ENCODE measurements at places on chromosomes 16 and 17.
A peak's percentile ranks its signal among the peaks of the same experiment; 100 is the strongest.

- DNase-seq = no peak
Measured at GRCh38 chr16:87140211-87141200, 176.7 kb downstream of the C16orf95 start.

DNA sequence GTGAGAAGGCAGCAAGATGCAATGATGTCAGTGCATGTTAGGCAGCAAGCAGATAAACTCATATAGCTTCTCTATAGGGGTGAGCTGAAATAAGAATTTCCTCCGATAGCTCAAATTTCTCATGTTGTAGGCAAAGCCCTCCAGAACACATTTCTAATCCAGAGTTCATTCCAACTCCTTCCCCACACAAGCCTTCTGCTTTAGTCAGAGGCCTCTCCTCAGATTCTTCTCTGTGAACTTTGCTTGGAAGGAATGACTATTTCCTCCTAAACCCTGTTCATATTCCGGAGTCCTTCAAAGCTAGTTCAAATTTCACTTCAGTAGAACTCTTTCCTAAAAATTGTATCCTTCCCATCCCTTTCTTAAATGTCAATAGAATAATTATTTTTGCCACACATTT lies 144.8 kb downstream of the KCNJ2 start:
- DNase-seq = no peak

DNA sequence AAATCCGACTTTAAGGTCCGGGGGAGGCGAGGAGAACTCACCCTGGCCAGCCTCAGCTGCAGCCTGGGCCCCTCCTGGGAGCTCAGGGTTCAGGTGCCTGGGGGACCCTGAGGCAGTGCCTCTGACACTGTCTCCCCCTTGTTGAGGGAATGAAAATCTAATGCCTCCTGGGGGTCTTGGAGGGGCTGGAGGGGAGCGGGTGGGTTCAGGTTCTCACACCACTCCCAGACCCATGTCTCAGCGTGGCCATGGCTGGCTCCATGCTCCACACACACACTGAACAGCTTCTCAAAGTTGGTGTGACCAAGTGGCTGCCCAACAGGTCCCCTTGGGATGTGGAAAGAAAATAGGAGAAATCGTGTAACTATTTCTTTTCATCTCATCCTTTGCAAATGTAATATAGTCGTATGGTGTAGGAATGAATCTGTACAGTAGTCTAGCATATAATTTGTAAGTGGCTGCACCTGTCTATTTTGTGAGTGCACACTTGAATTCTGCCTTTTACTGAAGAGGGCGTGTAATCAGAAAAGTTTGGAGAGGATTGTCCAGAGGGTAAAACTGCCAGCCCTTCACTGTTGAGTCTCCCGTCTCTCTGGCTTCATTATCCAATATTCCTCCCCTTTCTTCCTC lies 788 bp upstream of the PRCD start:
- no peak for DNase-seq

GRCh38 chr16:51155820-51156806 lies 5.0 kb upstream of the SALL1 start:
- DNase-seq = no peak

DNA sequence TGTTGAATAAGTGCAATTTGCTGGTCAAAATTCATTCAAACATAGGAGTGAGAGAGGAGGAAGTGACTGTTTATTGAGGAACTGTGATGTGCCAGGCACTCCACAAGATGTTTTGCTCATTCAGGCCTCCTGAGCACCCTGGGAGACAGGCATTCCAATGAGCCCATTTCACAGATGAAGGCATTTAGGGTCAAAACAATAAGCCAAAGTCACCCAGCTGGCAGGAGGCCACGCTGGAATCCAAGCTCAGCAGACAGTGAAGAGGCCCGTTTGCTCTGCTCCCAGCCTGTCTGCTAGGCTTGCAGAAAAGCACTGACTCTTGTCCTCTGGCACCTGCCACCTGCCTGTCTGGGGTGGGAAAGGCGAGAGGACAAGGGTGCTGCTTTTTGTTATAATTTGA lies 10.1 kb upstream of the SLC25A39 start:
- no peak for DNase-seq

DNA sequence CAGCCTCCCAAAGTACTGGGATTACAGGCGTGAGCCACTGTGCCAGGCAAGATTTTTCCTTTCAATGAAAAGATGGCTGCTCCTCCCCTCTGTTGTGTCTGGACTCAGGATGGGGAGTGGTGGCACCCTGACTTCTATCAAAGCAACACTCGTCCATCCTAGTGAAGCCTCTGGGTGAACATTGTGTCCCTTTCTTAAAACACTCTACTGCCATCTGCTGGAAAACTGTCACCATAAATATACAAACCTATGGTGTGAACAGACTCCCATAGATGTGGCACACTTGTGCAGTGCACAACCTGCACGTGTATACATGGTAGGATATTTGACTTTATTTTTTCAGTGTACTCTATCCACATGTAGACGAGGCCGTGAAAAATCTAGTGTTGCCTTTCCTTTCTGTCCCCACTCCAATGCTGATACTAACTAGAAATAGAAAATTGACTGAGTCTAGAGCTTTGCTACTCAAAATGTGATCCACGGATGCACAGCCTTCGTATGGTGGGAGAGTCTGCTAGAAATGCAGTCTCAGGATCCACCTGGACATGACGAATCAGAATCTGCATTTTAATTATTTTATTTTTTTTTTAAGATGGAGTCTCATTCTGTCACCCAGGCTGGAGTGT lies 55.9 kb upstream of the PLCG2 start:
- peak; percentile 85 for DNase-seq

GRCh38 chr16:12526515-12526914 lies 277.2 kb downstream of the CPPED1 start:
- no peak for DNase-seq

DNA sequence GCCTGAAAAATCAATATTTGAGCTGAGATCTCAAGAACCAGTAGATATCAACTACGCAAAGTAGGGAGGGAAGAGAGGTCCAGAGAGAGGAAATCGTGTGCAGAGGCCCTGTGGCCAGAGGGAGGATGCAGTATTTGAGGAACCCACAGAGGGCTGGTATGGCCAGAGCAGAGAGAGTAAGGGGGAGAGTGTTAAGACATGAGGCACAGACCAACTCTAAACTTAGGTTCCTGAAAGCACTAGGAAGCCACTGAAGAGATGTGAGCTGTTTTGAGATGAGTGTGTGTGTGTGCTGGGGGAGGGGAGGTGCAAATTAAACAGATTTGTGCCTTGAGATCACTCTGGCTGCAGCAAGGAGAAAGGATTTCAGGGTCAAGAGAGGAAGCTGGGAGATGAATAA lies 10.9 kb downstream of the SLC13A2 start:
- DNase-seq = no peak

DNA sequence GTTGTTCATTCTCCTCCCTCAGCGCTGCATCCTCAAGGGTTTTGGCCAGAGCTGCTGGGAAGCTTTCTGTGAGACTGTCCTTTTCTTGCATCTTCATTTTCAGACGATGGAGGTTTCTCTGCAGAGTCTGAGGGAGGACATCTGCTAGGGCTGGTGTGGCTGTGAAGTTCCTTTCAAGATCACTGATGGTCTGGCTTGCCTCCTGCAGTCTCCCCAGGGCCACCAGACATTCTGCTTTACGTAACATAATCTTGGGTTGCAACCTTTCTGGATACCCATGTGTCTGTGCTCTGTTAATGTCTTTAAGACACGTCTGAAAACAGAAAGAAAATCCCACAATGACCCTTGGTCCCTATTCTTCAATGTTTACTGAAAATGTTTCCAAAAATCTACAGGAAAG lies 29.0 kb downstream of the SMYD4 start:
- DNase-seq = no peak

DNA sequence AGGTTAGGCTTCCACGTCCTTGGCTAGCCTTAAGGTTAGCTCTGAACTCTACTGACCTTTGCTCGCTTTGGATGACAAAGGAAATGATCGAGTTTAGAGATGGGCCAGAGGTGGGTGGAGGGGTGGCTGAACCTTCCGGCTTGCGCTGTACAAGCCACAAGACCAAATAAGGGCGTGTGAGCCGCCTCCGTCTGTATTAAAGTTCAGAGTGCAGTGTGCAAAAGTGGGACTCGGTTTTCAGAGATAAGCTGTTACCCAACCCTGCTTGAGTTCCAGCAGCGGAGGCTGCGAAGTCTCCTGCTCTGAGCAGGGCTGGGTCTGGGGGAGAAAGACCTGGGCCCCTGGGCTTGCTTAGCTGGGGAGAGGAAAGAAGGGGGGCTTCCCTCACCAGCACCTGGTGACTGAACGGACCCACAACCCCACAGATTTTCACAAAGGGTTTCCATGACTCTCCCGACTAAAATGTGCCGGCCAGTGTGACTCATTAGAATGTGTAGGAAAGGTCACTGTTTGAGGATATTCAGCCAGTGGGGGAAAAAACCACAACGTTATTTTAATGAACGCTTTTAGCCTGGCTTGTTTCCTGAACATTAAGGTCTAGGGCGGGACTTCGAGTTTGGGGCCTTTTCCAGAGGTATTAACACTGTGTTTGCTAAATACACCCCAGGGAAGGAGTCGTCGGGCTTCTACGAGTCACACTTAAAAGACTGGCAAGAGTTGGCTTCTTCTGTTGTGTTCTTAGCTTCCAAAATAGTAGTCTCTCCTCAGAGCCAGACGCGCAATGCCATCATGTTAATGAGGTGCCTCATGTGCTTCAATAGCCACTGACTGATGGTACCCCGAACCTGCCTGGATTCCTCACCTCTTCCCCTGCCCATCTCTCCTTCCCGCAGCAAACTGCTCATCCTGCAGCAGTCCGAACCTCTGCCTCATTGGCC lies 67.0 kb downstream of the CENPV start:
- peak; percentile 96 for DNase-seq

DNA sequence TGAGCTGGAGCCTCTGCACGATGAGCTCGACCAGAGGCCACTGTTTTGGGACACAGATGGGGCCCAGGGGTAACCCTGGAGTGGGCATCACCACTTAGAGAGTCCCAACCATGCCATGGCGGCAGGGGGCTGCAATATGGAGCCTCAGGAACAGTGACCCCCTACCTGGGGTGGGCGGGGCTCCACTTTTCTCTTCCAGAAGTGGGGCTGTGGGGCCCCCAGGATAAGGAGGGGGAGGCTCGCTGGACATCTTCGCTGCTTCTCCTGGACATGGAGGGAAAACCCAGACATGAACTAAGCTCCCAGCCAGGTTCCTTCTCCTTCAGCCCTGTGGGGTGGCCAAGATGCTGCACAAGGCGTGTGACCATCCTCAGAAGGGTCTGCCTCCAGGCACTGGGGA lies 24.7 kb downstream of the CDIP1 start:
- DNase-seq = no peak

DNA sequence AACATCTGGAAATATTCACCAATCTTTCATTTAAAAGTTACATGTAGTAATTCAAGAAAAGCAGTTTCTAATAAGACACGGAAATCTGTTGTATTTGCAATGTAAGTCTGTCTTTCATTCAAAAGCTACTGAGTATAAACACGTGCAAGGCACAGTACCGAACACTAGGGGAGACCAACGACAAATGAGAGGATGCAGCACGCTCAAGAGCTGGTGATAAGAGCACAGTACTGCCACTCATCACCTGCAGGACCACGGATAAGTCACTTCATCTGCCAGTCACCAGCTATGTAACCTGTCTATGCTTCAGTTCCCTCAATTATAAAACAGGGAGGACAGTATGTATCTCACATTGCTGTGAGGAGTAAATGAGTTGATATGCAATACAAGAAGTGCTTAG lies 67.1 kb downstream of the CLEC18A start:
- DNase-seq = peak; percentile 29

DNA sequence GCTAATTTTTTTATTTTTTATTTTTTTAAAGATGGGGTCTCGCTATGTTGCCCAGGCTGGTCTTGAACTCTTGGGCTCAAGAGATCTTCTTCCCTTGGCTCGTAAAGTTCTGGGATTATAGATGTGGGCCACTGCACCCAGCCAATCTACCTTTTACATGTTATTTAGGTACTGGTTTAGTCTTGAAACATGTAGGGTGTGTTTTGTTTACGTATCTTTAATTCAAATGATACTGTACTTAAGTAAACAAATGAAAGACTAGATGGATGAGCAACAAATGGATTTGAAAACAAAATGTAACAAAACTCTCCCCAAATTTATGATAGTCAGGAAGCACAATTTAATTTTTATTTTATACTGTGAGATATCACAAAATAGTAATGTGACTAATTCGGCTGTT lies 207.7 kb downstream of the LGALS9B start:
- DNase-seq = no peak

DNA sequence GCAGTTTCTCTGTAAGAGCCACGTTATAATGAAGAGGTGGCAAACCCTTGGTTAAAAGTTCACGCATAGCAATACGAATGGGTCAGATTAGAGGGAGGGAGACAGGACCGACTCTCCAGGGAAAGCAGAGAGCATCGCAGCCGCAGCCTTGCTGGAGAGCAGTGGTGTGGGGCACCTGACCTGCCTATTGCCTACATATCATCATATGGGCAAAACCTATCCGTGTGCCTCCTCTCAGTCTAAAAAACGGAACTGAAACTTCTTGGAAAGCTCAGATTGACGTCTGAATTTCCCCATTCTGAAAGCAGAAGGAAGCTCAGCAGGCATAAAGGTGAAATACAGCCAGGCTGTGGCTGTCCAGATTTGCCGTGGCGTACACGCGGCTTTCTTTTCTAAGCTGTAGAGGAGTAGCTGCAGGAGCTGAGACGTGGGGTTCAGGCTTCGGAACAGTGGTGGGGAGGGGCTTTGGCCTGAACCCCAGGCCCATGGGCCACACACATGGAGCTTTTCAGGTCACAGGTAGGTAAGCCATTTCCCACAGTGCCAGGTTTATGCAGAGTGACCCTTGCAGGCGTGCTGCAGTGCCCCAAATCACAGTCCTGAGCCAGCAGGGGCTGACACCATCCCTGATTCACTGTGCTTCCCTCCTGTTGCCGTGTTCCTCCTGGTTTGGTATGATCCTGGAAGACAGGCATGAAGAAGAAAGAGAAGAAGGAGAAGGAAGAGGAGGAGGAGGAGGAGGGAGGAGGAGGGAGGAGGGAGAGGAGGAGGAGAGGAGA lies 41.6 kb upstream of the TNRC6C start:
- no peak for DNase-seq

DNA sequence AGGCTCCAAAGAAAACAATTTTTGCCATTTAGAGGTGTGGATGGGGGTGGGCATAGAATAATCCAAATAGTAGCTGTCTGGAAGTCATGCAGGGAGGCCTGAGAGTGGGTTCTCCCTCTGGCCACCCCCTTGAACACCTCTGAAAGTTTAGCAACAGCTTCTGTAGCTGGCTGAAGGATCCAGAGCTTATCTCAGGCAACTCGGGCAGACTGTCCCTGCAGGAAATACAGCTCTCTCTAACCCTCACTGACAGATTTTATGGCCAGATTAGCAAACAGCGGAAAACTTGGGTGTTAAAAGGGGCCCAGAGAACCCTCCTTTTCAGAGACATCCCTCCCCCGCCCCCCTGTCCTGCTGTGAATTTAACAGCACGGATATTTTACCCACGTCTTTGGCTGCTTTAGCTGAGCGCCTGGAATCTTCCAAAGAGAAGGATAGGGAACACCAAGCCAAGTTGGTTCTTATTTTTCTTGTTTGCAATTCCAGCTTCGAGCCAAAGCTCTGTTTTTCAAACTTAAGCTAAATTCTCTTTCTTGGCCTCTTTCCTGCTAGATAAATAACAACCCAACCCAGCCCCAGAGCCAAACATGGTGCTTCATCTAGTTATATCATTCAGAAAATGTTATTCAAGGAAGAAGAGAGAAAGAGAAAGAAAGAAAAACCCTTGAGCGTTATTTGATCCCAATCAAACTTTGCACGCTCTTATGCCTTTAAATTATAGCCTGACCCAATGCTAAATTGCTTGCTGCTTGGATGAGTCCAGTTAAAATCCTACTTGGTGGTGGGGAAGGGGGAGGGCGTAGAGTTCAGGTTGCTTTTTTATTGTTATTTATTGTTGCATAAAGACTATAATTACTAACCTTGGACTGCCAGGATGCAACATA lies 2.3 kb upstream of the HOXB2 start:
- DNase-seq = peak; percentile 61

GRCh38 chr16:83933885-83934683 lies 19.0 kb upstream of the OSGIN1 start:
- no peak for DNase-seq

Measured in endothelial cell of umbilical vein (primary cell).